ENCODE measurements at places on chromosomes 6 and 20. TPM values are rescaled to one million over a fixed set of nuclear protein-coding genes. Genes with fewer than 3 reads are reported as not detected.

- no peak for DNase-seq
These were observed 36.6 kb downstream of the ADGRF4 start for GRCh38 chr6:47734831-47735481.

- DNase-seq = no peak
These were observed 1.5 kb downstream of the TNFRSF21 start for GRCh38 chr6:47308198-47308517.

- no peak for DNase-seq
These were observed 204.8 kb downstream of the TFAP2A start for GRCh38 chr6:10210052-10210451.

DNA sequence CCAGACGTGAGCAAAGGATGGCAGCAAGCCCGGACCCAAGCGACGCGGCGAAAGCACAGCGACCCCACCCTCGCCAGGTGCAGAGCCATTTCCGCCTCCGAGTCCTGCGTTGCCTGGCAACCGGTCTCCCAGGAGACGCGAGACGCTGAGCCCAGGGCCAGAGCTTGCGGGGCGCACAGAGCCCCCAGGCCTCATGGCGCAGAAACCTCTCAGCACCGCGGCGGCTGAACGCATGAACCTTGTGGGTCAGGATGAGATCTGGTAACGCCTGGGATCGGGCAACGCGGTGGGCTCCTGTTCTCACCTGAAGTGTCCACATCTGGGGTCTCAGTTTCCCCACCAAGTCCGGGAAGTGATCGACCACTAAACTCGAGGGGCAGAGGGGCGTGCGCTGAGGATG, 77.7 kb downstream of the ANKRD60 start:
- DNase-seq = no peak

- no peak for DNase-seq
These were observed 350.1 kb upstream of the HSF2 start for GRCh38 chr6:122049341-122049740.

- no peak for DNase-seq
These were observed 30.6 kb downstream of the HIVEP2 start for GRCh38 chr6:142914369-142914768.

DNA sequence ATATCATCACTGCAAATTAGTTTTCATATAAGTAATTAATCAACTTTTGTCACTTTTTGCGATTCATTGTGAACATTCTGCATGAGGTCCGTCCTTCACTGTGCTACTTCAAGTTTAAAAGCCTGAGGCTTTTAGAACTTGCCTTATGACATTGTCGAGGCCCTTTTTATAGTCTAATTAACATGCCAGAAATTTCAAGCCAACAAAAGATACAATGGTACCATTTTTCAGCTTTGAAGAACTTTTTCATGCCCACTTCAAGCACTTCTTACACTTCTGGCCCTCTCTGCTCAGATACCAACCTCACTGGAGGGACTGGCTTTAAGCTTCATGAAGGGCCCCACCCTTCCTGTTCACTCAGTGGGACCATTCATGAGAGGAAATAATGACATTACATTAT, 323.1 kb downstream of the TPBG start:
- no peak for DNase-seq

DNA sequence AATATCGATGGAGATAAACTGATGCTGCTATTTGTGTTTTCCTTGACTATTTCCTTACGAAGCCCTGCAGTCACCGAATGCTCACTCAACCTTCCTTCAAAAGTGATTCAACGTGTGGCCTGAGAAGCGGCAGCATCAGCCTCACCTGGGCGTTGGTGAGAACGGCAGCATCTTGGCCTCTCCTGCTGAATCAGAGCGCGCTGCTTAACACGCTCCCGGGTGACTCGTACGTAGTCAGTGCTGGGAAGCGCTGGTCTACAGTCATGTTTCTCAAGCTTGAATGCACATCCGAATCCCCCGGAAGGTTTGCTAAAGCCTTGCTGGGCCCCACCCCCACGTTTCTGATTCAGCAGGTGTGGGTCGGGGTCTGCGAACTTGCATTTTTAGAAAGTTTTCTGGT, 214.1 kb upstream of the RREB1 start:
- no peak for DNase-seq

GRCh38 chr6:139925894-139926641, 551.6 kb upstream of the CITED2 start:
- DNase-seq = no peak

DNA sequence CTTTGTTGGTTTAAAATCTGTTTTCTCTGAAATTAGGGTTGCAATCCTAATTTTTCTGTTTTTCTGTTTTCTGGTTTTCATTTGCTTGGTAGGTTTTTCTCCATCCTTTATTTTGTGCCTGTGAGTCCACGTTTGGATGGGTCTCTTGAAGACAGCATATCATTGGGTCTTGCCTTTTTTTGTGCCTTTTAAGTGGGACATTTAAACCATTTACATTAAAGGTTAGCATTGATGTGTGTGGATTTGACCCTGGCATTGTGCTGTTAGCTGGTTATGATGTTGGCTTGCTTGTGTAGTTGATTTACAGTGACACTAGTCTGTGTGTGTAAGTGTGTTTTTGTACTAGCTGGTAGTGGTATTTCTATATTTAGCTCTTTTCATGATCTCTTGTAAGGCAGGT, 28.0 kb upstream of the CST5 start:
- no peak for DNase-seq

- DNase-seq = no peak
These were observed 76.9 kb downstream of the SRC start for GRCh38 chr20:37422791-37423286.

DNA sequence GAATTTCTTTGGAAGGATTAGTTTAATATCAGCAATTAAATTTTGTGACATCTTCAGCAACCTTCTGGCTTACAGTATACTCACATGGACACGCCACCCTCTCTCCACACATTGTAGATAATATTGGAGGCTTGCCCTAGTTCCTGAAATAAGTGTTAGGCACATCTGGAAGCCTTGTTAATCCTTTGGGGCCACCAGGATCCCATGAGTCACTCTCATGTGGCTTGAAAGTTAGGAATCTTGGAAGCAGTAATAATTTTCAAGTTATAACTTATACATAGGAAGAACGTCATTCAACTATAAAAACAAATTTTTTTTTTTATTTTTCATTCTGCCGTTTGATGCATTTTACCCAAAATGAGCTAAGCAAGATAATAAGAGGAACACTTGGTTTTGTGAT, 20.5 kb downstream of the LAMA4 start:
- no peak for DNase-seq

DNA sequence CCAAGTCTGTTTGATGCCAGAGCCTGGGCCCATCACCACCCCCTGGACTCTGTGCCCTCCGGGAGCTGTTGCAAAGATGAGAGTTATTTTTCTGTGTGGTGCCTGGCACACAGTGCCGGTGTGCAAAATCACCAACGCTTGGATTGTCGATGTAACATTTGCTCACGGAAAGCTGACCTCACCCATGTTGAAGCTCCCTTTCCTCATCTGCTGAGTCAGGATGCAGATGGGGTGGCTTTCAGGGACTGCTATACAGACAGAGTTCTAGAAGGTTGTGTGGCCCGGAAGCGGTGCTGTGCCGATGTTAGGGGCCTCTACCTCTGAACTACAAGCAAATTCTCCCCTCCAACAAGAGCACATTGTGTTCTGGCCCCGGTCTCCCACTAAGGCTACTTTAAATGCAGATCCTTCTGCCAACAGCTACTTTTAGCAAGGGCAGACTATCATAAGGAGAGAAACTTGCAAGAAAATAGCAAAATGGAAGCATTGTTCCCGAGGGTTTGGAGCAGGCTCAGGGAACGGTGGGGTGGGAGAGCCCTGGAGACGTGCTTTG, 34.0 kb downstream of the EYA2 start:
- DNase-seq = no peak

- peak; percentile 62 for DNase-seq
These were observed 12.5 kb downstream of the PRDM1 start for GRCh38 chr6:106098383-106099234.

- DNase-seq = no peak
These were observed 48.4 kb upstream of the TOP1 start for GRCh38 chr20:40980106-40980827.

GRCh38 chr6:19554356-19555225, 282.6 kb upstream of the ID4 start:
- DNase-seq = no peak

DNA sequence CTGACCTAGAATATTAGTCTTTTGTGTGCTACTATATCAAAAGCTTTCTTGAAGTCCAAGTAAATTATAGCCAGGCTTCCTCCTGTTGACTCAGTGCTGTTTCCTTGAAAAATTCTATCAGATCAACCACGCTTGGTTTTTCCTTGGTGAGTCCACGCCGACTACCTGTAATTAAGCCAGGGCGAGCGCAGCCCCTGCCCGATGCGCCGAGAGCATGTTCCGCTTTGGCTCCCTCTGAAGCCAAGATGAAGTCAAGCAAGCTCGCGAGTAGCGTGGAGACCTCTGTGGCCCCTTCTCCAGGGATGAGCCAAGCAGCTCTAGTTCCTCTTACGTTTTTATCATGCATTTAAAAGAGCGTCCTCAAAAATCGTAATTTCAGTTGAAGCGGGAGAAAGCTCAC, 641.2 kb downstream of the CDH26 start:
- no peak for DNase-seq

- no peak for DNase-seq
These were observed 23.9 kb upstream of the DACT2 start for GRCh38 chr6:168343239-168344150.

- no peak for DNase-seq
These were observed 121.2 kb downstream of the RFPL4B start for GRCh38 chr6:112468359-112468758.

DNA sequence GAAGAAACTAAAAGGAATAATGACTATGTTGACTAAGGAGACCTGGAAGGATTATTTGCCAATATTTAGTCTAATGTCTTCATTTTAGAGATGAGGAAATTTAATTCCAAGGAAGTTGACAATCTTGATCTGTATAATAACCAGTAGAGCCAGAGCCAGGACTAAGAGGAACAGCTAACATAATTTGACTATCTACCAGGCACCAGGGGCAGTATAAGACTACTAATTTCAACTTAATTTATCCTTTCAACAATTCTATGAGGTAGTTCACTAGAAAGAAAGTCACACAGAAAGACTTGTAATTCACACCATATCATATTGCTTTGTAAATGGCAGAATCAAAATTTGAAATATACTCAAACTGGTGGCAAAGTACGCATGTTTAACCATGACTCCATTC, 273.0 kb upstream of the STXBP5 start:
- DNase-seq = no peak

The PDYN gene
- not detected for total RNA-seq

The BNIP5 gene
- total RNA-seq = not detected

The OR2B6 gene
- not detected for total RNA-seq

The ACTL10 gene
- total RNA-seq = 3.6 TPM

All from ureter (tissue), 1 donor.